ENCODE measurements at places on chromosomes 16 and 17. TPM values are rescaled to one million over a fixed set of nuclear protein-coding genes. Genes with fewer than 3 reads are reported as not detected.

NPIPB13 gene
- 2.9 TPM for total RNA-seq

CSF3 gene
- total RNA-seq = 0.26 TPM

TMEM220 gene
- 3.3 TPM for total RNA-seq

KRT9 gene
- total RNA-seq = not detected

CACNA1H gene
- total RNA-seq = 12.1 TPM

SRCIN1 gene
- total RNA-seq = 3.1 TPM

TERB1 gene
- total RNA-seq = not detected

GAS7 gene
- total RNA-seq = 0.33 TPM

HSPB9 gene
- not detected for total RNA-seq

RGS11 gene
- 4.1 TPM for total RNA-seq

KCNJ18 gene
- total RNA-seq = not detected

TBC1D3K gene
- total RNA-seq = not detected

CLDN7 gene
- 0.69 TPM for total RNA-seq

HIGD1B gene
- total RNA-seq = not detected

ZG16 gene
- total RNA-seq = not detected

CD300LG gene
- total RNA-seq = not detected

CA5A gene
- not detected for total RNA-seq
